ENCODE measurements at places on chromosomes 2 and 18. TPM values are rescaled to one million over a fixed set of nuclear protein-coding genes. Genes with fewer than 3 reads are reported as not detected.

DNA sequence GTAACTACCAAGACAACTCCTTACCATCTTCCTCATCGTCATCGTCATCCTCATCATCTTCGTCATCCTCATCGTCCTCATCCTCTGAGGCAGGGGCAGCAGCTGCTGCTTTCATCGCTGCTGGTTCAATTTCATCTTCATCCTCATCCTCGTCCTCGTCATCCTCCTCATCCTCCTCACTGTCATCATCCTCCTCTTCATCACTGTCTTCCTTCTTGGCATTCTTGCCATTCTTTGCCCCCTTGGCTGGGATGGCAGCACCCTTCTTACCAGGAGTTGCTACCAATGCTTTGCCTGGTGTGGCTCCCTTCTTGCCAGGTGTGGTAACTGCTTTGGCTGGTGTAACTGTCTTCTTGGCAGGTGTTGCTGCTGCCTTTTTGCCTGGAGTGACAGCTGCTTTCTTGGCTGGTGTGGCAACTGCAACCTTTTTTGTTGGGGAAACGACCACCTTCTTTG lies 2.7 kb downstream of the NCL start:
- no peak for DNase-seq

GRCh38 chr2:36035137-36035536 lies 320.4 kb upstream of the CRIM1 start:
- no peak for DNase-seq

DNA sequence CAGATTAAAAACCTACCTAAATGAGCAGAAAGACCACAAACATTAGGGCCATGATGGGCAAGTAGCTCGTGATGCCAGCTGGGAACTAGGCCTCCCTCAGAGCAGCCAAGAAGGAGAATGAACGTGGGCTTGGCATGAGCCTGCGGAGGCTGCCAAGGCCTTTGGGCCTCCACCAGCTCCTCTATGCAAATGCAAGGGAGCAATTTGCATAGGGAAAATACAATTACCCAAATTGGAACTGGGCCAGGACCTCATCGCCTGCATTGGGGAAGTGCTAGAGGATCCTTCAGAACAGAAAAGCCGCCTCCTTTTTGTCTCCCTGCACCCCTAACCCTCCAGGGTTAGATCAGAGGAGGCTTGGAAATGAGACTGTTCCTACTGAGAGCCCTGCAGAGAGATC lies 326.4 kb downstream of the SMAD2 start:
- peak; percentile 12 for DNase-seq

DNA sequence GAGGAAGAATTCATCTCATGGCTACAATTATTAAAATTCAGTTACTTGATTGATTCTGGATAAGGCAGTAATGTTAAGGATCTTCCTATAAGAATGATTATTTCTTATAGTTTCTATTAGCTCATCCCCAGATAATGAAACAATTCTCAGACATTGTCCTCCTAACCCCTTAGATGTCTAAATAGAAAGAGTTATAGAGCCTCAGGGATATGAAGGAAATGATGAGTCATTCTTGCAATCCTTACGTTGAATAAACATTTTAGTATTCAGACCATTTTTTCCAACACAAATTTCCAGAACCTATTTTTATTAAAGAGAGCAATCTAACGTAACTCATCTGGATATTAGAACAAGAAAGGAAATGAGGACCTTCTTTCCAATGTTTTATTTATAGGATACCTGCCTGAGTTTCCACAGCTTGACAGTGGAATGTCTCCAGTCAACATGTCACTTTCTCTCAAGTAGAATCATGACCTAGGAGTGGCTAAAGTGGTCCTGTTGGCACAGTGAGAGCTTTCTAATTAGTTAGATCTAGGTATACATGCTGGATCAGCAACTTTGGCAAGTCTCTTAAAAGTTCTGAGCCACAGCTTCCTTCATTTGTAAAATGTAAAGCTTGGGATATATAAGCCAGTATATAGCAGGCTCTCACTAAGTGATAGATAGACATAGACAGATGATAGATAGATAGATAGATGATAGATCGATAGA lies 88.0 kb upstream of the RAB27B start:
- no peak for DNase-seq

DNA sequence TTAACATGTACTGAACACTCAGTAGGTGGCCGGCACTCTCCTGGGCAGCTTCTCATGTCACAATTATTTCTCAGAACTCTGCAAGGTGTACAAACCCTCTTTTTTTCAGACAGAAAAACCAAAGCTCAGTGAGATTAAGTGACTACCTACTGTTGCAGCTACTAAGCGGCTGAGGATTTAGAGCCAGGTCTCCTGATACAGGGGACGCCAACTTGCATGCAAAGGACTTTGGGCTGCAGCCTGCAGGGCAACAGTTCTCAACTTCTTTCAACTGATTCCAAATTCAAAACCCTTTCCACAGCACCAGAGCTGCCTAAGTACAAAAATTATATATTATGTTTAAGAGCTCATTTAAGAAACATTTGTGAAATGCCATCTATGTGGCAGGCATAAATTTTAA lies 177.6 kb downstream of the SUCLG1 start:
- DNase-seq, result no peak

- DNase-seq, result no peak
These were observed 115.6 kb downstream of the GLI2 start for GRCh38 chr2:120851116-120851773.

DNA sequence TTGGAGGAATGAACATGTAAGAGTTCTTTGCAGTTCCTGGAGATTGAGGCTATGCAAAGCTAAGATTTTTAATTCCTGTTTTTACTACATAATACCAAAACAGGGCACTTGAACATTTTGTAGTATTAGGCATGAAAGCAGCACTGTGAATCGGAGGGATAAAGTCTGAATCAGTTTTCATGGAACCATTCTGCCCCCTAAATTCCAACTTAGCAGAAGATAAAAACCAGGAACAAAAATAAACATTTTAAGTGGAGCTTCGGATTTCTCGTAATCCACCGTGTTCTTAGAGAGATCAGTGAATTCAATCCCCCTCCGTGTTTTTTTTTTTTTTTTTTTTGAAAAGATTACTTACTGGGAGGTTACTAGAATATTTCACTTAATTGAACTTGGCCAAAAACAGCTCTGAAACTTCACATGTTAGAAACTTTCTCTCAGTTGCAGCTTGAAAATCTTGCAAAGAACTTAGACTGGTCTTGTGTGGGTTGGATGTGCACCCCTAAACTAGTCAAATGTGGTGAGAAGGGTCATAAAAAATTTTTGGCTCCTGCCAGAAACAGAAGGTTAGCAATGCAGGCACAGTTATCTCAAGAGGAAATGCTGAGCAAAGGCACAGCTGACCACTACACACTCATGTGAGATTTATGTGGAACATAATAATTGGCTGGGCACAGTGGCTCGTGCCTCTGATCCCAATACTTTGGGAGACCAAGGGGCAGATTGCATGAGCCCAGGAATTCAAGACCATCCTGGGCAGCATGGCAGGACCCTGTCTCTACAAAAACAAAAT lies 145.4 kb upstream of the RNF152 start:
- DNase-seq, result no peak

- peak; percentile 52 for DNase-seq
These were observed 44.6 kb downstream of the ITGB1BP1 start for GRCh38 chr2:9378433-9379390.

DNA sequence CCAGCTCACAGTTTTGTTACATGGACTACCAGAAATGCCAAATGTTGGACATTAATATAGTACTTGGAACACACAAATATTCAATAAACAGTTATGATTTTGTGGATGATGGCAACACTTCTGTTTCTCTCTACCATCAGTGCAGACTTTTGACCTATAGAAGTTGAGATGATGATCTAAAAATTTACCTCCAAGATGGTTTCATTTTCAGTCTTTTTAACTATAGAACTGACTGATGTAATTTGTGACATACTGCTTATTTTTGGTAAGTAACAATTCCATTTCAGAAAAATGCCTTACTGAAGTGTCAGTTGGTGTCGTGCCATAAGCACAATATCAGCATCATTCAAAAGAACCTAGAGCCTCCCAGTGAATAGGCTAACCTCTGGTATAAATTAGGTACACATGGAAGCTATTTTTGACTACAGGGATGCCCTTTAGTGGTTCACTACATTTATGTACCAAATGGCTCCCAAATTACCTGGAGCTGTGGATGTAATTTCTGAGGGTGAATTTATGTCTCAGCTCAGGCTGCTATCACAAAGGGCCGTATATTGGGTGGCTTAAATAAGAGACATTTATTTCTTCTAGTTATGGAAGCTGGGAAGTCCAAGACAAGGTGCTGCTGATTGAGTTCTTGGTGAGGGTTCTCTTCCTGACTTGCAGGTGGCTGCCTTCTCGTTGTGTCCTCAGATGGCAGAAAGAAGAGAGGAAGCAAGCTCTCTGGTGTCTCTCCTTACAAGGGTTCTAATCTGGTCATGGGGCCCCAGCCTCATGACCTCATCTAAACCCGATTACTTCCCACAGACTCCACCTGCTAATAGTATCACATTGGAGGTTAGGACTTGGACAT lies 66.5 kb downstream of the ALPK2 start:
- no peak for DNase-seq

DNA sequence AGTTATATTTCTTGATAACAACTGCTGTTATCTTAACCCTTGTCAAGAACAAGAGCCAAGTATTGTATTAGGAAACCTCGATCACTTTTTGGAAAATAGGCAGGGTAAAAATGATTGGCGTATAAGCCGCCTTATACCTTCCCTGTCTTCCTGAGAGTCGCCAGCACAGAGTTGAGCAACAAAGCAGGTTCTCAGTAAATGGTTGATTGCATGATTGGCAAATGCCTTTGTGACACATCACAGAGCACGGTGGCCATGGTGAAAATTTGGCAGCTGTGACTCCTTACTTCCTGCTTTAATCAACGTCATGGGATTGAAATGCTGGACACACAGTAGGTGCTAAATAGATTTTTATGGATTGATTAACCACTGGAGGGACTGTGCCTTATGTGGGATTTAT lies 3.9 kb upstream of the KLHL29 start:
- no peak for DNase-seq

- DNase-seq, result no peak
These were observed 666 bp upstream of the STAT1 start for GRCh38 chr2:191014653-191015020.

- no peak for DNase-seq
These were observed 6.7 kb downstream of the LDLRAD4 start for GRCh38 chr18:13225261-13225660.

- DNase-seq, result peak; percentile 87
These were observed 29.3 kb downstream of the MEX3C start for GRCh38 chr18:51168026-51168742.

- DNase-seq, result no peak
These were observed 259.0 kb upstream of the SALL3 start for GRCh38 chr18:78720456-78721237.

DNA sequence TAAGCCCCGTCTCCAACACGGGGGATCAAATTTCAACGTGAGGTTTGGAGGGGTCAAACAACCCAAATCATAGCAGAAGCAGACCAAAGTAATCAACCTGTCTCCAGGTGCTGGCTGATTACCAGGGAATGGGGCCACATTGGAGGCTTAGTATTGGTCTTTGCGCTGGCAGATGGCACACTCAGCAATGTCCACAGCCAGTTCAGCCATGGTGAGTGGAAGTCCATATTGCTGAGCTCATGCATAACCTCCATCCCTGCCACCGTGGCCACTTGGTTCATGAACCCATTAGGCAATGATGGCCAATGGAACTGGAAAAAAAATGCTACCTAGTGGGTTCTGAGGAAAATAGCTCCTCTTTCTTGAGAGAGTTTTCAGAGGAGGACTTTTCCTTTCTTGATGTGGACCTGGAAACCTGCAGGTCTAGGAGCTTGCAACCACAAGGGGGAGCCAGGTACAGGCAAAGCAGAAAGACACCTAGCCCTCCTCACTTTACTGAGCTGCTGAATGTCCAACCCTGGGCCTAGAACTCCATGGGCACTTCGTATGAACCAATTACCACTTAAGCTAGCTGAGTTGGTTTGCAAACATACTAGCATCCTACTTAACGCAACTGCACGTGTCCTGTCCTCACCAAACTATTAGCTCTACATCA lies 128.0 kb upstream of the GYPC start:
- DNase-seq, result peak; percentile 80

DNA sequence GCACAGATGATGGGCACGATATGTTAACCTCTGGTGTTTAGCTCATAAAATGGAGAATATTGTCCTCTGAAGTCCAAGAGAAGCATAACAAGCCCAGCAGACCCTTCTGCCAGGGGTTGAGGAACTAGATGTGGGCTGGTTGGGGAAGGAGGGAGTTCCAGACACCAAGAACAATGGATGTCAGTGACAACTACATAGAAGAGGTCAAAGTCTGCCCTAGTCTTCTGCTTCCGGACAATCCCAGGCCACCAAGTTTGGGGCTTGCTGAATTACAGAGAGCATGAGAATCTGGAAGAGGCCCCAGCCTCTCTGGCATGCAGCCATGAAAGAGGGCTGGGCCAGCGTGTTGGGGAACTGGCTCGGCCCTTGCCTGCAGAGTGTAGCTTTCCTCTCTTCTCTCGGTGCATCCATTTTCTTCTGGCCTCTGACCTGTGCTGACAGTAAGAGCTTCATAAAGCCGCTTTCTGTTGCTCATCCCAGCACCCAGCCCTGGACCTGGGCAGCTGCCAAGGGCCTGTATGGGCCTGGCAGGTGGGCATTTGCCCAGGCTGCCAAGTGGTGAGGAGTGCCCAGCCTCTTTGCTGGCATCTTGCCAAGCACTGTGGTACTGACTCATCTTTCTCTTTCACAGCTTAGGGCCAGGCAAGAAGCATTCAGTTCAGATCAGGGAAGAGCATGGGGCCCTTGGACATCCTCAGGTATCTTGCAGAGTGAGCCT lies 14.6 kb upstream of the LAPTM4A start:
- DNase-seq, result no peak

GRCh38 chr2:103161456-103162289 lies 399.8 kb downstream of the TMEM182 start:
- DNase-seq, result no peak

DNA sequence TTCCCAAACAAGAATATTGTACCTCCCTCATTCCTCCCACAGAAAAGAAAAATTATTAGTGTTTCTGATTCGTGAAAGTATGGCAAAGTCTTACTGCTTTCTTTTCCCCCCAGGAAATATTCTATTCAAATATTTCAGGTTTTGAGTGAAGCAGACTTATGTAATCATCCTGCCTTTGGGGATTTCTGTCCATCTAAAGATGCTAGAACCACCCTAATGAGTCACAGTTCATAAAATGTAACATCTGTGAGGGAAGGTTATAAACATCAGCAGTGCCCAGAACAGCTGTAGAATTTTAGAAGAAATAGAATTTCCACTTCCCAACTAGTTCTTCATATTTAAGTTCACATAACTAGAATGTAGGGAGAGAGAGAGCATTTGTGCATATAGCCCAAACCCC lies 39.0 kb downstream of the EEF1B2 start:
- DNase-seq, result no peak

Gene MYO5B
- 9.3 TPM for total RNA-seq

Gene IL18R1
- total RNA-seq, result not detected

Gene ZNF2
- 2.2 TPM for total RNA-seq

Gene HES6
- 27.1 TPM for total RNA-seq

Gene MDH1
- total RNA-seq, result 317 TPM

Gene STRADB
- total RNA-seq, result 40.5 TPM

Gene DUSP19
- total RNA-seq, result 1.2 TPM

Gene MRPL33
- total RNA-seq, result 66.8 TPM

Gene USP37
- total RNA-seq, result 34.5 TPM
